ENCODE measurements at places on chromosomes 5 and 9.

- no peak for DNase-seq
Measured at GRCh38 chr9:19583890-19584289, 175.1 kb downstream of the ACER2 start.

DNA sequence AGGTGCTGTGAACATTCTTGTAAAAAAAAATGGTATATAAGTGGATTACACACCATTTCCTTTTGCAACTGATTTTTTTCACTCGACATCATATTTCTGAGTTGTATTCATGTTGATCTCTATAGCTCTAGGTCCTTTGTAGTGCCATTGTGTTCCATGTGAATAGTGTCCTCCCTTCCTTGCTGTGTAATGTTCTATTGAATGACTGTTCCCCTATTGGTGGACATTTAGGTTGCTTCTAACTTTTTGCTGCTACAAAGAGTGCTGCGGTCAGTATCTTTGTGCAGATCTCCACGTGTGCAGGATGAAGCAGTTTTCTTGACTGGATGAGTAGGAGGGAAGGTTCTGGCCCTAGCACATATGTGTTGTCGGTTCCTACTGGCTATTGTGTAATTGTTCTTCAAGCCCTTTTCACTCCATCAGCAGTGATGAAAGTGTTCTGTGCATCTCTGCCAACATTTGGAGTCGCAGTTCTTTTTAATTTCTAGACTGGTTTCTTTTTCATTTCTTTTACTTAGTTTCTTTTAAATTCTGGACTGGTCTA, 20.2 kb downstream of the DAB2IP start:
- no peak for DNase-seq

DNA sequence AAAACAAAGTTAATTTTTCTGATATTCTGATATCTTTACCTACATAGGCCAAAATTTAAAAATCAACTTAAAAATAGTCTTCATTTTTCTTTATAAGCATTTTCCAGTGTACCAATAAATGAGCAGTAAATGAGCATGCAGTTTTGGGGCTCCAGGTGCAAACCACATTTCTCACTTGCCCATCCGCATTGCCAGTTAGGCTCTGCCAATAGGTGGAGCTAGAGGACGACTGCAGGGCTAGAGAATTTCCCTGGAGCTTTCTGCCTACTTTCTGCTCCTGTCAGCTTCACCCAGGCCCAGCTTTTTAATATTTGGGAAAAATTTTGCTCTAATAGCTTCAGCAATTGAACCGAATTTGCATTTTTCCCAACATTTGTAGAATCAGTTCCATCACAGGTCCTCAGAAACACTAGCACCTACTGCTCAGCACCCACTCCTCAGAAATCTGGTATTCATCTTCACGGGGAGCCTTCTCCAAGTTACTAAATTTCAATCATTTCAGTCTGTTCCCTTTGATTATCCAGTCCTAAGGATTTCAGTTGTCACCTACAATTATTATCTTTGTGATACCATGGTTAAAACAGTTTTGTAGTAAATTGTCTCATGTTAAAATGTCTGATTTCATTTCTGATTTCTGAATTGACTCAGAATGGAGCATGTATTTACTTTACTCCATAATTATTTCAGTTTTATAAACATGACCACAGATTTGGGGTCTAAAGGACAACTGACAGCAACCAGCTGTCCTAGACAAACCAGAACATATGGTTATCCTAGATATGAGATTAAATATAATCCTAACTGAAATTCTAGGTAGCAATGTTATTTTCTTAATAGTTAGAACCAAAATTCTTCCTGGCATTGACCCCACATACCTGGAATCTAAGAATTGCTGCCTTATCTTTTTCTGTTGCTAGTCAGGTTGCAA, 104.6 kb upstream of the FAM174A start:
- peak; percentile 54 for DNase-seq

DNA sequence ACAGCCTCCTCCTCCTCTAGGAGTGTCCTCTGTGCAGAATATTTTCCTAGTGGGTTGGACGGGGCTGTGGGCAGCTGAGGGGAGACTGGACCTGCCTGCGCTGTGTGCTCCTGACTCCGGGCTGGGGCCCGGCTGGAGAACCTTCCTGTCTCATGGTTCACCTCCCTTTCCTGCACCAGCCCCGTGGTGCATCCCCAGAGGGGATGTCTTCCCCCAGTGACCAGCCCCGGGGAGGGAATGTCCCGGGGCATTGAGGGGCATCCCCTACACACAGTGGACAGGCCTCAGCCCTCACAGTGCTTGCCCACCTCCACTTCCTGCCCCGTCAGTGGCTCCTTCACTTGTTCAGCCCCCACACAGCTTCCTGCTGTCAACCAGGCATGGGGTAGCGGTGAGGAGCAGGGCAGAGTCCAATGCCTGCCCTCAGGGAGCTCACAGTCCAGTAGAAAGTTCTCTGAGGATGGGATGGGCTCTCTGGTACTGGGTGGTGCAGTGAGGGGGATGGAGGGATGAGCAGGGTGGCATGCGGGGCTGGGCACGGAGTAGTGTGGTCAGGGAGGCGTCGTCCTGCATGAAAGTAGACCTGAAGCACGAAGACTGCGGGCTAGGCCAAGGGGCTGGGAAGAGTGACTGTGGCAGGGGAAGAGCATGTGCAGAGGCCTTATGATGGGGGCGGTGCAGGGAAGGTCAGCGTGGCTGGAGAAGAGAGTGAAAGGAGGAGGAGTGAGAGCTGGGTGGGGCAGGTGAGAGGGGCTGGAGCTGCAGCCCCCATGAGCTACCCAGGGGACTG, 52.1 kb upstream of the PITX1 start:
- no peak for DNase-seq

DNA sequence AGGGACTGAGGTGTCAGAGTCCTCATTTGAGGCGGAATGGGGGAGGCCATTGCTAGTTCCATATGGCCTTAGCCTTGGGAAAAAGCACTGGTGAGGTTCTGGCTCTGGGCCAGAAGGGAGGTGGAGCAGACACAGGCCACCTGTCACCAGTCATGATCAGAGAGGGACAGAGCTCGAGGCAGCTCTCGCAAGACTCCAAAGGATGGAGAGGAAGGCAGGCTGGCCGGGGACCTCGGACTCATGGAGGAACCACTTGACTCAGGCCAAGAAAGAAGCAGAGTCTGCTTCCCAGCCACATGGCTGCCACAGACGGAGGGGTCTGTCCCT, 29.2 kb upstream of the NSMF start:
- peak; percentile 54 for DNase-seq

GRCh38 chr5:151072630-151073025, 8.2 kb downstream of the TNIP1 start:
- DNase-seq, result no peak

GRCh38 chr5:156121234-156121633, 205.7 kb upstream of the SGCD start:
- peak; percentile 16 for DNase-seq

- DNase-seq, result no peak
Measured at GRCh38 chr5:84374568-84374967, 10.1 kb downstream of the EDIL3 start.

DNA sequence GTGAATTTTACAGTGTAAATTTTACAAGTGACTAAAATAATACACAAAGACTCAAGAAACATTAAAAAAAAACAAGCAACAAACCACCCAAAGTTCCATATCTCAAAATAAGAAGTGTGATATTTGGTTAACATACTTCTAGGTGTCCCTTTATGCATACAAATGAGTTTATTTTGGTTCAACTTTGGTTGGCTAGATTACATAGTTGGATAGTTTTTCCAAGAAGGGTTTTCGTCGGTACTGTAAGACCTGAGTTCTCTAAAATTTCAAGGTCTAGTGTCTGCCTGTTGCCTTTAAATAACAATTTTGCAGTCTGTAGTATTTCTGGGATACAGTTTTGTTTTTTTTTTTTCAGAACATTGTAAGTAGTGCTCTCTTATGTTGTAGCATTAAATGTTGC, 58.8 kb upstream of the JAK2 start:
- no peak for DNase-seq

- DNase-seq, result no peak
Measured at GRCh38 chr5:62138607-62139006, 167.4 kb upstream of the KIF2A start.

GRCh38 chr5:8727396-8727795, 818.5 kb downstream of the SEMA5A start:
- DNase-seq, result no peak

DNA sequence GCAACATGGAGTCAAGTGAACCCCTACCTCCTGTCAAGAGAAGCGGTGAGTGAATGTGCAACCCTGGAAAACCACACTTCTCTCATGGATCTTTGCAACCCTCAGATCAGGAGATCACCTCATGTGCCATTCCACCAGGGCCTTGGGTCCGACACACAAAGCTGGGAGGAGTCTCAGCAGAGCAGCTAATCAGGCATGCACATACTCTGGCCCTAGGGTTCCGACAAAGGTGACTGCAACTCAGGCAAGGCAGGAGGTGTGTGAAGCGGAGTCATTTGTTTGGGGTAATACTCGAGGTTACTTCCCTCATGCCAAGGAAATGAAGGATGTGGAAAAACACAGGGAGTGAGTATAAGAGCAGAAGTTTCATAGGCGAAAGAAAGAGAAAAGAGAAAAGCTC, 96.1 kb downstream of the GABRG2 start:
- DNase-seq, result no peak

DNA sequence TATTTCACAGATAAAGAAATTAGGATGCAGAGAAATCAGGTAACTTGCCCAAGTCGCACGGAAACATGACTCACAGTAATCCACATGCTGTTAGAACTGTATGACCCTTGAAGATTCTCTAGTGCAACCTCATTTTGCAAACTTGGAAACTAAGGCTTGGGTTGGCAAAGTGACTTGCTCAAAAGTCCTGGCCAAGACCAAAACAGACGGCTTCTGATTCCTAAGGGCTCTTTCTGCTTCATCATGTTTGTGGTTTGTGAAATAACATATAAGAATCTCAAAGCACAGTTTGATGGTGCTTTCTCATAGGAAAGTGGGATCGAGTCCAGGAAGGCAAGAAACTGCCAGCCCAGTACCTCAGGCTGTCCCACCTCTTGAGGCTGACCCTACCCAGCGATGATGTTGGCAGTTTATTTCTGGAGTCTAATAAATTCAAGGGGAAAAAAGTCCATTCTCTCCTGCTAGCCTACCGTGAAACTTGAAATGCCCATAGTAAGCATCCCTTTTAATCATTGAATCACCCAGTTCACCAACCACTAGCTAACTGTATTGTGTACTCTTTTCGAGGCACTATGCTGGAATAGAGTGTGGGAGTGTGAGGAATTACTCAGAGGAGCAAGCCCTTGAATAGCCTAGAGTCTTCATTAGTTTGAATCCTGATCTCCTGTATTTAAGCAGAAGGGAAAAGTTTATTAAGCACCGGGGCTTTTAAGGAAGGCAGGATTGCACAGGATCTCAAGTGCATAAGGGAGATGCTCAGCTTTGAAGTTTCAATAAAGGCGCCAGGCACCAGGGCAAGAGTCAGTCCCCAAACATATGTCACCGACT, 14.1 kb downstream of the CAPSL start:
- no peak for DNase-seq

- DNase-seq, result no peak
Measured at GRCh38 chr5:101424530-101425175, 521.6 kb upstream of the ST8SIA4 start.

DNA sequence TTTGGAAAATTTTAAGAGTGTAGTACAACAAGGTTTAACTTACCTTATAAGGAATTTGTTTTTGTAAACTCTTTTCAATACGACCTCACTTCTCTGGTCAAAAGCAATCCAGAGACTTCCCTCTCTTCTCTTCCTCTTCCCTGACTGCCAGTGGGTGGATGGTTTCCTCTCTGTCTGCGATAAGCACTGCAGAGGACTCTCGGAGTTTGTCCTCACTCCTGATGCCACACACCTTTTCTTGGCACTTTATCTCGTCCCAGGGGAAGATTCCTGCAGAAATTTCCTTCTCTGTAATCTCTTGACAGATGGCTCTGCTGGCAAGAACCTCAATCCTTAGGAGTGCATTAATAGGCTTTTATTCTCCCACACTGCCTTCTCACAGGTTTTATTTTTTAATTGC, 641.6 kb downstream of the NR2F1-AS1 start:
- no peak for DNase-seq

GRCh38 chr5:18850216-18850615, 1137.8 kb downstream of the CDH18 start:
- no peak for DNase-seq

DNA sequence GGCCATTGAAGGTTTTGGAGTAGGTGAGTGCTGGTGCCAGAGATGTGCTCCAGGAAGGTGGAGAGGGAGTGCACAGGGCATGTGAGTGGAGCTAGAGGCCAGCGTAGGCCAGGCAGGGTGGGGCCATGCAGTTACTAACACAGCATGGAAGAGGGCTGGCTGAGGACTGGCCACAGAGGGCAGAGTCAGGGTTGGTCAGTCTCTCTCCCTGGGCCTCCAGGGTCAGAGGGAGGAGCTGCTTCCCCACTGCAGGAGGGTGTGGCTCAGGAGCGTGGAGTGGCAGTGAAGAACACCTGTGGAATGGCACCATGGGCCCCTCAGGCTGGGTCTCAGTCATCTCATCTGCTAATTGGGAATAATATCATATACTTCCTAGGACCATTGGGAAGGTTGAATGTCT, 167.7 kb downstream of the MACROH2A1 start:
- DNase-seq, result no peak

- no peak for DNase-seq
Measured at GRCh38 chr5:177154003-177154643, 20.6 kb downstream of the NSD1 start.

DNA sequence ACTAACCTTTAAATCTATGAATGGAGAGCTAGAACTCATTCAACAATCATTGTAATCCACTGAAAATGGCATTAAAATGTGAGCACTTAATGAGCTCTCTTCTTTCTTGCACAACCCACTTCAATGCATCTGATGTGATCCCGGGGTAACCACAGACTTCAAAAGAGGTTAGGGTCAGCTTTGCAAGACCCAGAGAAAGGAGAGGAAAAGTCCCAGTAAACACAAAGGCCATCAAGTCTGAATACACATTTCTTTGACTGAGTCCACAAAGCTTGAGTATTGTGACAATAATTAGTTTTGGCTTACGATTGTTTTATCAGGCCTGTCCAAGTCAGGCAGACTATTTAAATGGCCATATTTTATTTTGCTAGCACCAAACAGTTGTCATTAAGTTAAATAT, 148.8 kb upstream of the ZNF608 start:
- no peak for DNase-seq

DNA sequence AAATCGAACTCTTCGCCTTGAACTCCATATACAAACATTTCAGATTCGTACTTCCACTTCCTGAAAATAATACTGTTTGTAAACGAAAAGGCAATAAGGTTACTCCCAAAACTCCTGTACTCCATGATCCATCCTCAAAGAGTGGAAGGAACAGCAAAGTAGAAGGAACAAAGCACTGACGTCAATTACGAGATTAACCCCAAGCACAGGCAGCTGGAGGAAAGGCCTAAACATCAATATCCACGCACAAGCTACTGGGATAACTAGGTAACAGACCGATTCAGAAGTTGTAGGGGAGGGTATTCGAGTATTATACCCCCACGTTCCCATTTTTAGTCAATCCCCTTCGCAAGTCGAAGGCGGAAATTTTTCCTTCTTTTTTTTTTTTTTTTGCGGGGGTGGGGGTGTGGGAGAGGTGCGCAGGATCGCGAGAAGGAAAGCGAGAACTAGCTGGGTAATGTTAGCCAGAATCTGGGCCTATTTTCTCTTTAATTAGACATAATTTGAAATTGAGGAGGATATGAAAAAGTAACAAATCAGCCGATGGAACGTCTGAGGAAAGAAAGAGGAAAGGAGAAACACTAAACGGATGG, 909 bp downstream of the AFF4 start:
- peak; percentile 67 for DNase-seq

- DNase-seq, result no peak
Measured at GRCh38 chr9:5644501-5644900, 15.6 kb downstream of the RIC1 start.

All from SJCRH30 (cell line).